ENCODE measurements at places on chromosomes 11 and 22. TPM values are rescaled to one million over a fixed set of nuclear protein-coding genes. Genes with fewer than 3 reads are reported as not detected.

Gene SULT4A1
- 0.51 TPM for total RNA-seq

Gene LRRC4C
- 0.62 TPM for total RNA-seq

Gene TIMP3
- 266 TPM for total RNA-seq

Gene CBLIF
- total RNA-seq = not detected

Gene RASSF10
- 0.22 TPM for total RNA-seq

Gene CAPN5
- total RNA-seq = 2.6 TPM

Gene SCGB2A2
- total RNA-seq = not detected

Gene CHRM4
- not detected for total RNA-seq

Gene VPREB1
- not detected for total RNA-seq

Gene APOL3
- total RNA-seq = 25.5 TPM

Gene DAGLA
- 4.2 TPM for total RNA-seq

Gene TMPRSS4
- not detected for total RNA-seq

DNA sequence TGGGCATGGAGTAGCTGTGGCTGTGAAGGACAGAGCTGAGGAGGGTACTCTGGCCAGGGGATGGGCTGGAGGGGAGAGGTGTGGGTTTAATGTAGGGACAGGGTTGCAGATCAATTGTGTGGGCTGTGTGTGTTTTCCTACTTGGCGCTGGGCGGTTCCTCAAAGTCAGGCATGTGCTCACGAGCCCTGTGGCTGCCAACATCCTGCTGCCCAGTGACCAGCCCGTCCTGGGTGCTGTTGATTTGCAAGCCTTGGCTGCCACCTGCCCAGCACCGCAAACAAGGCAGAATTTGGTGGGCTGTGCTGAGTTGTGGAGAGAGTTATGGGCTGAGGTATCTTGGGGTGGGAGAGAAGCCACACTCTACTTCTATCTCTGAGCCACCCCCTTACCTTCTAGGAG is 69.2 kb downstream of the SCN3B start:
- DNase-seq = no peak

DNA sequence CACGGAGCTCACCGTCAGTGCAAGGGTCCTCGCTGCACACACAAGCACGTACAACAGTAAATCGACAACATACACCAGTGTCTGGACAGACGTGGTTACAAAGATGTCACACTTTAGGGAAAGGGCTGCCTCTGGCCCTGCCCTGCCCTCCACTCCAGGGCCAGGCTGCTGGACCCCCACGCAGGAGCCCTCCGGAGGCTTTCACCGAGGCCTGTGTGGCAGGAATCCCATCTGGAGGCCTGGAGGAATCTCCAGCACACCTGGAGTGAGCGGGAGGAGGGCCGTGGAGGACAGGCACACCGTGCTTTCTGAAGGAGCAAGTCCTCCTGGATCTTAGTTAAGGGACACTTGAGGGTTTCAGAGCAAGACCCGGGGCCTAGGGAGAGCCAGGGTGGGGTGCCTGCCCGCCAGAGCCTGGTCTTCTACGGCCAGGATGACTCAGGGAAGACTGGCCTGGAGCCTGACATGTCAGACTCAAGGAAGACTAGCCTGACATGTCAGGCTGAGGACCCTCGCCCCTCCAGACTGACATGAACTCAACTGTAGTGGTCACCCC is 2.1 kb upstream of the PIM3 start:
- DNase-seq = peak; percentile 27

- DNase-seq = peak; percentile 52
Observed at GRCh38 chr11:2383852-2384804, 7.0 kb downstream of the CD81 start.

DNA sequence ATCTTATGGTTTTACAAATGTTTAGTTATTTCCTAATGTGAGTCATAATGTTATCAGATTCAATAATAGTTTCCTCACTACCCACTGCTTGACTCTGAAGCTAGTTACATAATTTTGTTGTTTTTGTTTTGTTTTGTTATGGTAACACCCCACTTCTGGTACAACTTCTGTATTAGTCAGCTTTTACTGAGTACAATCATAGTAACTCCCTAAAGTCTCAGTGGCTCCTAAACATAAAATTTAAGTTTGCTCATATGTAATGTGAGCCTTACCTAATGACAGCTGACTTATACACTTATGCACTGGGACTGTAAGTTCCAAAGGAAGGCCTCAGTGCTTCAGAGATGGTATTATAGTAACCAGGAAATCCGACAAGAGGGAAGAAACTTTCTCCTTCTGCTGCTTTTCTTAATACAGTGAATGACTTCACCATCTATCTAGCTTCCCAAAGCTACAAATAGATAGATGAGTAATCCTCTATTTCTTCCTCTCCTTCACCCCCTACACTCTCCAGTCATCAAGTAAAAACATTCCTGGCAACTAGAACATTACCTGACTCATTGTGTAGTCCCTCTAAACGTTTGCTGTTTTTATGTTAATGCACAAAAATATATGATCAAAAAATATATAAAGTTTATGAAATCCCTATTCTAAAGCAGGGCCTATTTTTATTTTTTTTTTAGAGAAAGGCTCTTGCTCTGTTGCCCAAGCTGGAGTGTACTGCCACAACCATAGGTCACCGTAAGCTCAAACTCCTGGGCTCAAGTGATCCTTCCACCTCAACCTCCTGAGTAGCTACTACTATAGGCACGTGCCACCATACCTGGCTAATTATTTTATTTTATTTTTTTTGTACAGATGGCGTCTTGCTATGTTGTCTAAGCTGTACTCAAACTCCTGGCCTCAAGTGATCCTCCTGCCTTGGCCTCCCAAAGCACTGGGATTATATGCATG is 563.0 kb downstream of the SOX6 start:
- DNase-seq = no peak

DNA sequence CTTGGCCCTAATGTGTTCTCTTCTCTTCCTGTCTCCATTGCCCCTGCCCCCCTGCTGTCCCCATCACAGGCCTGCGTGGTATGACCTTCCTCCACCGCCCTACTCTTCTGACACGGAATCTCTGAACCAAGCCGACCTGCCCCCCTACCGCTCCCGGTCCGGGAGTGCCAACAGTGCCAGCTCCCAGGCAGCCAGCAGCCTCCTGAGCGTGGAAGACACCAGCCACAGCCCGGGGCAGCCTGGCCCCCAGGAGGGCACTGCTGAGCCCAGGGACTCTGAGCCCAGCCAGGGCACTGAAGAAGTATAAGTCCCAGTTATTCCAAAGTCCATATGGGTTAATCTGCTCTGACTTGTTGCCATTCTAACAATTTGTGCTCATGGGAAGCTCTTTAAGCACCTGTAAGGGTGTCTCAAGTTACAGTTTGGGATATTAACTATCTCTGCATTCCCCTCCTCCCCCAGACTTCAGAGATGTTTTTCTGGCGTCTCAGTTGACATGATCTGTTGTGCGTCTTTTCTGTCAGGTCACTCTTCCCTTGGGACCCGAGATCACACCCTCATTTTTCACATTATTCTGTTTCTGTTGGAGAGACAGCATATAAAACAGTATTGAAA is 60.0 kb downstream of the COMMD9 start:
- no peak for DNase-seq

DNA sequence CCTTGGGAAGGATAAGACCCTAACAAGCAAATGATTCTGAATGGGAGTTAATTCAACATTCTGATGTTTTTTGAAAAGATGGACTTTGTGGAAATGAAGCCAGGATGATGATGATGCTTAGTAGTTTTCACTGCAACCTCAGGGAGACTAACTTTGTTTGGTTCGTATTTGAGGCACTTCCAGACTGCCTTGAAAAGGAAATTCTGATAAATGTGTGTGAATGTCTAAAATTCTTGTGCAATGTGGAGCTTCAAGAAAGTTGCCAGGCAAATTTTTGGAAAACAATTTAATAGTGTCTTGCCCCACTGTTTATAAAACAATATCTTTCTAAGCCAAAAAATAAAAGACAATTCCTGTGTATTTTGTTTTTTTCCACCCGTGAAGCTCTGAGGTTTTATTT is 11.2 kb upstream of the NAV2 start:
- no peak for DNase-seq

DNA sequence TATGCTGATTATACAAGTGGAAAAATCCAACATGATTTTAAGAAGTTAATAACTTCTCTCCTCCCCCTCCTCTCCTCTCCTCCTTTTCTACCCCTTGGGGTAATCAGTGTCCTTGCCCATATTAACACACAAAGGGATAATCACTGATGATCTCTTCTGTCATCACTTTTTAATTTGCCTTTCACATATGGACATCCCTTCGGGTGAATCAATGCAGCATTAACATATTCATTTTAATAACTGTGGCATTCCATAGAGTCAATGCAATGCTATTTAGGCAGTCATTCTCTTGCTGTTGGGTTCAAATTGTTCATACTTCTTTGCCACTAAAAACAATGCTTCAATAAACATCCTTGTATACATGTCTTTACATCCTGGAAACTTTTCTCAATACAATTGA is 42.9 kb upstream of the GLYATL2 start:
- no peak for DNase-seq

- no peak for DNase-seq
Observed at GRCh38 chr11:69979632-69980031, 98.5 kb upstream of the ANO1 start.

DNA sequence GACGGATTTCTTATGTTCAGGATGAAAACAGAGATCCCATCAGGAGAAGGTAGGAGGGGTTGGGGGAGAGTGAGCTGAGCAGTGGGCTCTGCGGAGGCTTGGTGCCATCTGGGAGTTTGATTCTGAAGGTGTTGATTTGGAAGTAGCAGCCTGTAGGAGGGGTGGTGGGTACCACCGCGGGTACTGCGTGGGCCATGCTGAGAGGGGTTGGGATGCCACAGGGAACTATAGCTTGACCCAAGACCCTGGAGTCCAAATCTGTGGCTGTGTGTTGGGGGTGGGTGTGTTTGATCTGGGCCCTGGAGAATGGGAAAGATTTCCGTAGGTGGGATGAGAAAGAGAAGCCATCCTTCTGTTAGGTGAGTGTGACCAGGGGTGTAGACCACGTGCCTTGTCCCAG is 5.0 kb downstream of the INCENP start:
- DNase-seq = peak; percentile 22

GRCh38 chr22:48456449-48456848 is 1371.2 kb downstream of the BRD1 start:
- DNase-seq = no peak

- DNase-seq = peak; percentile 63
Observed at GRCh38 chr11:2929531-2929949, 320 bp upstream of the PHLDA2 start.

DNA sequence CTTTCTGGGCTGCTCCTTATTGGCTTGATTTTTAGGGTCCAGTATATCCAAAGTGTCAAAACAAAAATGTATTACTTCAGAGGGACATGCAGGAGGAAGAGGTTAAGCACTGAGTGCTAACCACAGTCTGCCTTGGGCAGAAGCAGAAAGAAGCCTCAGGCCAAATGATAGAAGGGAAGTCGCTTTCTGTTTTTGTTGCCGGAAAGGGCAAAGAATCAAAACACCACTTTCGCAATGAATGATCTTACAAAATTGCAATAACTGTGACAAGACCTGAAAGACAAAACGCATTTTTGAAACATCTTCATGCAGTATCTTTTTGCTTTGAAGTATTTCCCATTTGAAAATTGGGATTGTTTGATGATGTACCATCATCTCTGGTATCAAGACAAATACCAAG is 70.1 kb upstream of the PICALM start:
- DNase-seq = no peak

- DNase-seq = no peak
Observed at GRCh38 chr11:60910281-60910687, 3.7 kb upstream of the TMEM109 start.

GRCh38 chr11:33207408-33207985 is 46.2 kb upstream of the CSTF3 start:
- DNase-seq = peak; percentile 54

DNA sequence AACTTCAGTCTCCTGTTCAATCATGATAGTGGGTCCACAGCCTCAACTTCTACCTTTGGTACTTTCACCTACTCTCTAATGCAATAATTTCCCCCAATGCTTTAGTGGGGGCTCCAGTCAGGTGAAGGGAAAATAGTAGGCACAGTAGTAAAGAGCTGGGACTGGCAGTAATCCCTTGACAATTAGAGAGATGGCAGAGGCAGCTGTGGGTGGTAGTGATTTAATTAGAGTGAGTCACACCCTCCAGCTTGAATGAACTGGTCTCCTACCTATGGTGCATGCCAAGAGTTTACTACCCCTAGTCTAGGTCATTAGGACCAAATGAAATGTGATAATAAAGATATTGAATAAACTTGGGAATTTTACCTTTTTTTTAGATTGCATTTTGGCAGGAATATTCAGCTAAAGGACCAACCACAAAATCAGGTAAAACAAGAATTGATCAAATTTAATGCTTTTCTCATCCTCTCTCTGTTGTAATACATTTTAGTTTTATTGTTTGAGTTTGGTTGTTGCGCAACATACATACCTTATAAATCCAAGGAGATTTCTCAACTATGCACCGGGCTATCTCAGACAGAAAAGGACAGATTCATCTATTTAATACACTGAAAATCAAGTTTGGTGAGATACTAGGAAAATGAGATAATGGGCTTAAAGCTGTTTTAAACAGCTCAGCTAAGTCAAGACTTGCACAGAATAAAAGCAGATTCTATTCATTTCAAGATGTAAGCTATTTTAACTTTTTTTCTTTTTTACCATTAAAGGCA is 9.0 kb downstream of the PRRG4 start:
- no peak for DNase-seq

GRCh38 chr11:126366064-126366822 is 10.8 kb downstream of the ST3GAL4 start:
- DNase-seq = peak; percentile 55

- no peak for DNase-seq
Observed at GRCh38 chr11:102216433-102217075, 100.7 kb upstream of the BIRC3 start.

GRCh38 chr22:44677871-44678555 is 24.0 kb upstream of the PRR5 start:
- no peak for DNase-seq

GRCh38 chr11:59273373-59273841 is 60.7 kb upstream of the MPEG1 start:
- no peak for DNase-seq

- no peak for DNase-seq
Observed at GRCh38 chr11:33694346-33695050, 6.1 kb downstream of the C11orf91 start.
